ENCODE measurements at places on chromosomes 7 and 10.

DNA sequence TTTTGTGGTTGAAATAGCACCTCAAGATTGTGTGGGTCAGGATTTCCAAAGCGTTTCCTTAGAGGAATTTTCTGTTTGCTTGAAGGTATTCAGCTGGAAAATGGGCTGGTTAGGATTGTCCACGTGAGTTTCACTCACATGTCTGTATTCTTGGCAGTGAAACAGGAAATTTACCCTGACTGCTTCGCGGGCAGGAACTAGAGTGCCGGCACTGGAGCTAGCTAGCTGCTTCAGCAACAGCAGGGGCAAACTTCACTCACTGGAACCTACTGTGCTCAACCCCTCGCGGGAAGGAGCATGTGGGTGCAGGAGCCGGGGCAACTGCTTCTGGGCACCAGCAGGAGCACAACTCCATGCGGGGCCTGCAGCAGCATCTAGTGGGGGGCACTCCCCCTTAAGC is 38.0 kb upstream of the RTKN2 start:
- DNase-seq, result peak; percentile 13

- DNase-seq, result no peak
Measured at GRCh38 chr7:90574146-90574819, 21.8 kb upstream of the CDK14 start.

GRCh38 chr7:148570510-148570909 is 20.1 kb upstream of the C7orf33 start:
- no peak for DNase-seq

DNA sequence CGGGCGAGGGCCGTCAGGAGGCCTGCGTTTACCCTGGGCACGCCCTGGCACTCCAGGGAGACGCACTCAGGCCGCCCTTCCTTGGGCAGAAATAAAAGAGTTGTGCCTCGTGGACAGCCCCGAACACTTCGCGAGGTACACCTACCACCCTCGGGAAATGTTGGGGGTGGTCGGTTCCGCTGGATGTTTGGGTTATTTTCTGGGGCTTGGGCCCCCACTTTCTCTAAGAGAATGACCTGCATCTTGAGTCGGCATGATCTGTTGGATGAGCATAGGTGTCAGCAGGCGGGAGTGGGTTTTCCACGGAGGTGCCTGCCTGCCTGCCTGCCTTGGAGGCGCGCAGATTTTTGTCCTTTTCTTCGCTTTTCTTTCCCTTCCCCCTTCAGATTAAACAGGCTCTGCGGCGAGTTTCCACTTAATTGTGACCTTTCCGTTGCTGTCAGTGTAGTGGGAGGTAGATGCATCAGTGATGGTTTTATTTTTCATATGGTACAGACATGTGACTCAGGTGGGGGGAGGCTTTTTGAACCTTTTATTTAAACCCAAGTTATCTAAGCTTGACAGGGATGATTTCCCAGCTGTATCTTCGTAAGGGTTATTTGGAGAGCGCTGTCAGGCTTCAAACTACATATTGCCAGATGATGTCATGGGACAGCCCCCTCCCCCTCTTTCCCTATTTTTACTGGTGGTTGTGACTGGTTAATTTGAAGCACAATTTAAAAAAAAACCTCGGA is 661 bp downstream of the HECTD2 start:
- DNase-seq, result peak; percentile 64

DNA sequence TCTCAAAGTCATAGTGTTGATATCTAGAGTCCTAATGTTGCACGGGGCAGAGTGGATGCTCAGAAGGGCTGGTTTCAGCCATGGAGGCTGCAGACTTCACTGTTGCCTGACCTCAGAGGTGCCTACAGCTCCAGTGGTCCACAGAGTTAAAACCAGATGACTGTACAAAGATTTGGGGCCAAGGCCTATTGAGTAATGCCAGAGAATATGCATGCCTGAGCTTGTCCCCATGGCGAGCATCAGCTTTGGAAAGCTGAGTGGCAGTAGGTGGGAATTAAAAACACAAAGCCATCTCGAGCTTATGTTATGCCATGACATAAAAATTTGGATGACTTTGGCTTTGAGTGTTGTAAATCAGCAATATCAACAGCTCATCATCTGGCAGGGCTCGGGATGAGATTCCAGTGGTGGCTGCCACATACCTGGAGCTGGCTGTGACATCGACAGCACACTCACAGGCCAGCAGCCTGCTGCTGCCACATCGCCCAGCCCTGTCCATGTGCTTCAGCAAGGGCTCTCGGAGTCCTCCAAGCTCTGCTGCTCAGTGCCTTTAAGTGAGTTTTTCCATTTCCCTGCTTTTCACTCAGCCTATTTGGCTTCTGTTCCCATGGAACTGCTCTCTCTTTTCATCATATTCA is 379.6 kb downstream of the TNS3 start:
- no peak for DNase-seq

DNA sequence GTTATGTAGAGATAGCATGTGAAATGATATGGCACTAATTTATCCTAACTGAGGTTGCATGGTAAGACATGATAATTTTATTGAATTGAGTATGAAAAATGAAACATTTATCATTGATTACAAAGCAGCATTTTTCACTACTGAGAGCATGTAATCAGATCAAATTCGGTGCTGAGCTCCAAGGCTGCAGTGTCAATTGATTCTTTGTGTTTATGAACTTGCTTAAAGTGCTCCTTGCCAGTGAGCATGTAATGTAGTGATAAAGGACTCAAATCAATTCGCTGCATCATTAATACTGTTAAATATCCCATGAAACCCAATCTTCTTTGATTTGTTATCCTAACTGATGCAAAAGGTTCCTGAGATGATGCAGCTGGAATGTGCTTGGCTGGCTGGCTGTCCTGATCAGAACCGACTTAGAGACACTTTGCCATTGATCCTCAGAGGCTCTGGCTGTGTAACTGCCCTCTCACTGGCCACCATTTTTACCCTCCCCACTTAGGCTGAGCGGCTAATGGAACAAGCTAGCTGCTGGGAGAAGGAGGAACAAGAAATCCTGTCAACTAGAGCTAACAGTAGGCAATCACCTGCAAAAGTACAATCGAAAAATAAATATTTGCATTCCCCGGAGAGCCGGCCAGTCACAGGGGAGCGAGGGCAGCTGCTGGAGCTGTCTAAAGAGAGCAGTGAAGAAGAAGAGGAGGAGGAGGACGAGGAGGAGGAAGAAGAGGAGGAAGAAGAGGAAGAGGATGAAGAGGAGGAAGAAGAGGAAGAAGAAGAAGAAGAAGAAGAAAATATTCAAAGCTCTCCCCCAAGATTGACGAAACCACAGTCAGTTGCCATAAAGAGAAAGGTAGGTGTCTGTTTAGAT is 89.8 kb upstream of the SAMD8 start:
- DNase-seq, result no peak

DNA sequence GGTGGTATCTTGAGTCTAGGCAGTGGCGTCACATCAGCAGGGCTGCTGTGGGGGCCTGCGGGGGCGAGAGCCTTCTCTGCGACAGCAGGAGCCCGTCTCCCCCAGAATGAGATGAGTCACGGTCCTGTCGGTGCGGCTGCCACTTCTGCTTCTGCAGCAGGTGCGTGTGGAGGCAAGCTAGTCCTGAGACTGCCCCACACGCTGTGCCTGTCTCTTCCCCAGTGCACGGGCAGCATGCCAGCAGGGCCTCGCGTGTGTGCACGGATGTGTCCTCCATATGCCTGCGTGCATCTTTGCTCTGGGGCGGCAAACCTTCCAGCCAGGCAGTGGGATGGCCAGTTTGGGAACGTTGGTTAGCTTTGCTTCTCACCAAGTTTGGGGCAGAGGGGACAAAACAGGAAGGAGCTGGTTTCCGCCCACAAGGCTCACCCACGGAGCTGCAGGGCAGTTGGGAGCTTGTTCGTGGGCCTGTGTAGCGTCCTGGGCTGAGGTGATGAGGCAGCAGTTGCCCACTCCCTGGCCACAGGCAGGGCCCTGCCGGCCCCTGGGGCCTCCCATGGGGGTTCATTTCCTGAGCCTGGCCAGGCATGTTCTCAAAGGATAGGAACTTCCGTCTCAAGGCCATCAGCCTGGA is 60.8 kb upstream of the PPIF start:
- DNase-seq, result no peak

DNA sequence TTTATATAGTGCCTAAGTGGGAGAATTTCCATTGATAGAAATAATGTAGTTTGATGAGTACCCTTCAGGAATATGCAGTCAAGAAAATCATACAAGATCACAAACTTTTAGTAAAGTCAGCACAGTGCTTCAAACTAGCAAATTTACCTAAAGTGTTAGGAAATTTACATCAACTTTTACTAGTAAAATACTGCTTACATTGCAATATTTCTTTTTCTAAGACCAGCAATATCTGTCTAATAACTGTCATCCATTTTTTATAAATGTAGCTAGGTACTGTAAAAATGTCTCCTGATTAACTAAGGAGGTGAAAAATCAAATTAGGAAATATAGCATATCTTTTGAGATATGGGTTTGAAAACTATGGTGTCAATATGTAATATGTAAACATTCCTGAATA is 405.4 kb downstream of the MDFIC start:
- no peak for DNase-seq

DNA sequence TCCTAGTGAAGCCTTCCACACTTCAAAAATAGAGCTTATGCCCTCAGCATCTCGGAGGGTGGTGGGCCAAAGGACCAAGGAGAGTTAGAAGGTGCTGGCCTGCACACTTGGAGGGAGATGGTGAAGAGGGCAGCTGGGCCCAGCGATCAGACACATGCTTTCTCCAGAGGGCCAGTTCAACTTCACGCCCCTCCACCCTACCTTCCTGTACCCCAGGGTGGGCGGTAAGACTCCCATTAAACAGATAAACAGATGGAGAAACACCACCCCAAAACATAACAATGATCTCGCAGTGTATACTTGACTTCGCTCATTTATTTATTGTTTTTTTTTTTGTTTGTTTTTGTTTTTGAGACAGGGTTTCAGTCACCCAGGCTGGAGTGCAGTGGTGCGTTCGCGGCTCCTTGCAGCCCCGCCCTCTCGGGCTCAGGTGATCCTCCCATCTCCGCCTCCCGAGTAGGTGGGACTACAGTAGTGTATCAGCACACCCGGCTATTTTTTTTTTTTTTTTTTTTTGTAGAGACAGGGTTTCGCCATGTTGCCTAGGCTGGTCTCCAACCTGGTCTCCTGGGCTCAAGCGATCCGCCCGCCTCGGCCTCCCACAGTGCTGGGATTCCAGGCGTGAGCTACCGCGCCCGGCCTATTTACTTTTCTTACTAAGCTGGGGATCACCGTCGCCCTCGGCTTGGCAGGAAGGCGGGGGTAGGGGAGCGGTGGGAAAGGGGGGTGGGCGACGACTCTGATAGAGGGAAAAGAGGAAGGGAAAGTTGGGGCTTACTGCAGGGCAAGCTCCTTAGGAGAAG is 1.8 kb downstream of the C10orf95 start:
- peak; percentile 55 for DNase-seq

DNA sequence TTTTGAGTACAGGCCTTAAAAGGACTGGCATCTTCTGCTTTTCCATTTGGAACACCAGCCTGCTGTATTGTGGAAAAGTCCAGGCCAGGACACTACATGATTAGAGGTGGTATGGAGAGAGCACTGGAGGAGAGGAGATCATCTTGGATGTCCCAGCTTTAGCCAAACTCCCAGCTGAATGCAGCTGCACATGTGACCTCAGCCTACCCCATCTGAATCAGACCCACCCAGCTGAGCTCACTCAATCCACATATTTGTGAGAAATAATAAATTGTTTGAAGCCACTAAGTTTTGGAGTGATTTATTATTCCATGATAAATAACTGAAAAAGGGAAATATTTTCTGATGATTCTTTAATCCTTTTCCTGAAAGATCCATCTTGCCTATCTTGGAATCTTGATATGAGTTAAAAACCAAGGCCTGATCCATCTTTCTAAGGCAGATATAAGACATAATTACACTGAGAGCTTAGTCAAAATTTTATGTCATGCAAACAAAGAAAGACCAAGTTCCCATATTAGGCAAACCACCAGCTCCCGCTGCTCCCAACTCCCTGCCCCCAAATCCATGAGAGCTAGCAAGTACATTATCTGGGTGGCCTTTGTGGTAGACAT is 55.1 kb upstream of the TRIL start:
- DNase-seq, result no peak

DNA sequence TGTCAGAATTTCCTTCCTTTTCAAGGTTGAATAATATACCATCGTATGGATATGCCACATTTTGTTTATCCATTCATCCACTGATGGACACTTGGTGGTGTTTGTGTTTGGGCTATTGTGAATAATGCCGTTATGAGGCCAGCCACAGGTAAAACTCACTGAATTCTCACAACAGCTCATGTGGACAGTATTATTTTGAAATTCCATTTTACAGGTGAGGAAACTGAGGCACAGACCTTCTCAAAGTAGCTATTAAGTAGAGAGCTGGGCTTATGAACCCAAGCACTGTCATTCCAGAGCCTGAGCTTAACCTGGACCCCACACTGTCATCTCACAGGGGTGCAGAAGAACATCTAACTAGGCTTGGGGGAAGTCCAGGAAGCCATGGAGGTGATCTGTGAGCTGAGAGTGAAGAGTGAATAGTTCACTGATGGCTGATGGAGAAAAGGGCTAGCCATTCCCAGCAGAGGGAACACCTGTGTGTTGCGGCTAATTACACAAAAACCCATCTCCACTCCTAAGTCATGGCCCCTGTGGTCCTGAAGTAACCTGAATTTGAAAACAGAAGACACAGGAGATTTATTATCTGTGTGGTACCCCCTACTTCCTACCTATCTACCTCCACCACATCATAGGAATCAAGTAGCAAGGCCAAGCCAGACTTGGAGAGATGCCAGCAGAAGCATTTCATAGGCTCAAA is 8.7 kb downstream of the INMT start:
- DNase-seq, result no peak

DNA sequence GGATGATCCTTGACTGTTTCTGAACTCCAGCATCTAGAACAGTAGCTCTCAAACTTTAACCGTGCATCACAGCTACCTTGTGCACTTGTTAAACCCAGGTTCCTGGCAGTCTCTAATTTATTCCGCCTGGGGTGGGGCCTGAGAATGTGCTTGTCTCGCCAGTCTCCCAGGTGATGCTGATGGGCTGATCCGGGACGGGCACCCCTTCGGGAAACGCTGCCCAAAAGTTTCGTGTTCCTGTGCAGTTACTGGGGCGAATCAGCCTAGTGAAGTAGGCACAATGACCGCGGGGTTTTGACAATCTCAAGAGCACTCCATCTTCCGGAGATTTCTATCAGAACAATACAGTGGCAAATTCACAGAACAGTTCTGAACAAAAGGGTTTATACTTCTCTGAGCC is 29.9 kb downstream of the ADCYAP1R1 start:
- DNase-seq, result no peak

- no peak for DNase-seq
Measured at GRCh38 chr10:93067443-93068365, 6.0 kb upstream of the CYP26A1 start.

DNA sequence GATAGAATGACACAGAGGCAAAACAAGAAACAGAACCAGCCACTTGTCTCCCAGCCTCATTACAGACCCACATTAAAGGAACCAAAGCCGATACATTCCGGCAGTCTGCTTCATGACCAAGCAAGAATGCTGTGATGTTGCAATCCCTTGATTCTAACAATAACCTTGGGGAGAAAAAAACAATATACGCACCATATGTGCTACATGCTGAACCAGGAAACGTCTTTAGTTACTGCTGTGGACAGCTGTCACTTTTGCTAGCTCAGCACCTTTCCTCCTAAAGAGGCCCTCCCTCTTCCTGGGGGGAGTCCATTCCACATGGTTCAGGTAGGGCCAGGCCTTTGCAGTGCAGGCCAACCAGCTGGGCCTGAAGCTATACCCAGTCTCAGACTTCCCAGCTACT is 79.1 kb downstream of the PRTFDC1 start:
- peak; percentile 19 for DNase-seq

Data from iPS-NIHi11 (cell line).